ENCODE measurements at places on chromosomes 12 and 14.

- no peak for DNase-seq
These were observed 883 bp upstream of the TBC1D15 start for GRCh38 chr12:71838676-71839075.

DNA sequence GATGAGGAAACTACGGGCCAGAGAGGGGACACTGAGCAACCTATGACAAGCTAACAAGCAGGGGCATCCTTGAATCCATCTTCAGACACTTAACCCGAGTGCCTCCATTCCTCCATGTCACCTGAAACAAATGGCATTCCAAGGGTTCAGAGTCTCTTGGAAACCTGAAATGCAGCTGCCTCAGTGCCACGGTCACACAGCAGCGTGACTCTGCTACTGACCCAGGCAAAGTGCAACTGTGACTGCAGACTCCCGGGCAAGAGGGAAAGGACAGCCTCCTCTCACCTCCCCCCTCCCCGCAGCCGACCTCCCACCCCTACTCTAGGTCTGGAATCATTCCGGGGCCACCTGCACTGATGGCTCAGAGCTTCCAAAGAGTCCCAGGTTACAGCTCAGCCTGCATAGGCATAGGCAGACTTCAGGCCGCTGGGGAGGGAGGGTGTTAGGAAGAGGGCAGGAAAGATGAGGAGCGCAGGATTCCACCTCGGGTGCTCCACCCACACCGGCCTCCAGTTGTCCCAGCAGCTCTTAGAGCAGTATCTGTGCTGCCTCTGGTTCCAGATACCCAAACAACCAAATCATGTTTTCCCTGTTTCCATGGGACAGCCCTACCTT is 53.2 kb downstream of the KCNK10 start:
- DNase-seq, result no peak

- no peak for DNase-seq
These were observed 22.2 kb downstream of the P2RX7 start for GRCh38 chr12:121154793-121155375.

- DNase-seq, result no peak
These were observed 22.1 kb upstream of the AQP2 start for GRCh38 chr12:49928471-49928870.

- no peak for DNase-seq
These were observed 359.9 kb downstream of the ADGRD1 start for GRCh38 chr12:131313635-131314034.

DNA sequence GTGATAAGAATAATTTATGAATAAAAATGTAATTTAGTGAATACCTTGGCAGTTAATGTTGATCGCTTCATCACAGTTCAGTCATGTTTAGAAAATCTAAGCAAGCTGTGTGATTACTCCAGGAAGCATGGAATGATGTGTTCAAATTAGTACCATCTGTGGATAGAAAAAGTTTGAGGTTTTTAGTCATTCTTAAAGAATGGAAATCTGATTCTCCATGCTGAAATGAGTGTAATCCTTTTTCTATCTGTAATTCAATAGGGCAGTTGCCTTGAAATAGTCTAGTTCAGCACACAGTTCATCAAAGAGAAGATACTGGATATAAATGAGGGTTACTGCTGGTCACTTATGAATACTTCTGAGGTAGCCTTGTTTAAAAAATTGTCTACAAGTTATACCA is 127.2 kb upstream of the MYF6 start:
- DNase-seq, result peak; percentile 95

- DNase-seq, result peak; percentile 6
These were observed 280.9 kb upstream of the FLRT2 start for GRCh38 chr14:85248881-85249635.

DNA sequence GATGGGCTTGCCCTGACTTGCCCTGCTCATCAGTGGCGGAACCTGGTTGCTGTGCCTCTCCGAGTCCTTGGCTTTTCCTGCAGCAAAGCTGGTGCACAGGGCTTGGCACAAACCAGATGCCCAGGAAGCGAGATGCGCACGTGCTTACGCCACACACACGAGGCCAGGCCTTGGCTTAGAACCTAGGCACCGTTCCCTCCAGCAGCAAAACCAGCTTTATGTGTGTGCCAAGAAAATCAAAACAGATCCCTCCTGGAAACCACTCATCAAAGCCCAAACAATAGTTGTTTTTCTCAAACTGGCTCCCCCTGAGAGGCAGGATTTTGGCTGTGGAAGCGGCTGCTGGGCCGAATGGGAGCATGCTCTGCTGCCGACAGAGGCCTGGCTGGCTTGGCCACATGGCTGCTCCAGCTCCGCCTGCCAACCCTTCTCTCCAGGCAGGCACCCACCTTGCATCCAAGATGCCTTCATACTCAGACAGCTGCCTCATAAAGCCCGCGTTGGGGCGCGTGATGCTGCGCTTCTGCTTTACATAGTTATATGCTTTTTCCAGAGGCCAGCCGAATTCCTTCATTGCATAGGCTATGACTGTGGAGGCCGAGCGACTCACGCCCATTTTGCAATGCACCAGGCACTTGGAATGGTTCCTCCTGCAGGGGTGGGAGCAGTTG is 58.7 kb downstream of the SSH1 start:
- no peak for DNase-seq

DNA sequence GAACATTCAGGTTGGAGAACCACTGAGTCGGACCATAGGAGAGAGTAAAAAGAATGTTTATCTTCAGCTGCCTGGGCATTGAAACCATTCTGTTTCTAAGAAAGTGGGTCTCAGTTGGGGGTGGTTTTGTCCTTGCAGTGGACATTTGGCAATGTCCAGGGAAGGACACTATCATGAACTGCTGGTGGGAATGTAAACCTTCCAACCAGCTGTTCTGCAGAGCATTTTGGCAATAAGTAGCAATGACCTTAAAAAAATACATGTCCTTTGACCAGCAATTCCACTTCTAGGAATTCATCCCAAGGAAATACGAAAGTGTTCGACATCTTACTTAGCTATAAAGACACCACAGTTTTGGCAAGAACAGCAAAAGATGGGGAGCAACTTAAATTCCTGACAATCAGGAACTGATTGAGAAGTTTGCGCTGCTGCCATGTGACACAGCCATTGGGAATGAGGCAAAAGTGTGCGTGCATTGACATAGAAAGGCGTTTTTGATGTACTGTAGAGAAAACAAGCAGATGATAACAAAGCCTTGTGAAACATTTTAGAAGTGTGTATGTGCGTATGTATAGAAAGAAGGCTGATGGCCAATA is 82.9 kb upstream of the MAP1LC3B2 start:
- no peak for DNase-seq

- DNase-seq, result no peak
These were observed 381.3 kb downstream of the TMTC2 start for GRCh38 chr12:83067981-83068380.

DNA sequence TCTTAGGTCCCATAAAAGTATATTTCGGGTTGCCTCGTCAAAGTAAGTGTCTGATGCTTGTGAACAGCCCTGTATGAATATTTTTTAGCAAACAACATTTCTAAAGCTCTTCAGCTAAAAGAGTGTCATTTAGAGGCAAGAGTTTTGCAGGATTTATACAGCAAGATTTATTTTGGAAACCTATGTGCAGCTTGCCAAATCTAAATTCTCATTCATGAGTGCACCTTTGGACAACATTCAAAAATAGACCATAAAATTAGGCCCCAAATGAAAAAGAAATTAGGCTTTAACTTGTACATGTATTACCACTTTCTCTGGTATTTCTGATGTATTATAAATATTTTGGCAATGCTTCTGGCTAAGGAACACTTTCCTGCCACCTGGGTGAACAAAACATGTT is 224.4 kb upstream of the PDZRN4 start:
- no peak for DNase-seq

GRCh38 chr14:95681153-95681552 is 5.1 kb upstream of the TCL1B start:
- DNase-seq, result no peak

- no peak for DNase-seq
These were observed 97.2 kb upstream of the SFSWAP start for GRCh38 chr12:131613678-131614077.

- DNase-seq, result no peak
These were observed 657 bp downstream of the CBLN3 start for GRCh38 chr14:24428628-24429394.

DNA sequence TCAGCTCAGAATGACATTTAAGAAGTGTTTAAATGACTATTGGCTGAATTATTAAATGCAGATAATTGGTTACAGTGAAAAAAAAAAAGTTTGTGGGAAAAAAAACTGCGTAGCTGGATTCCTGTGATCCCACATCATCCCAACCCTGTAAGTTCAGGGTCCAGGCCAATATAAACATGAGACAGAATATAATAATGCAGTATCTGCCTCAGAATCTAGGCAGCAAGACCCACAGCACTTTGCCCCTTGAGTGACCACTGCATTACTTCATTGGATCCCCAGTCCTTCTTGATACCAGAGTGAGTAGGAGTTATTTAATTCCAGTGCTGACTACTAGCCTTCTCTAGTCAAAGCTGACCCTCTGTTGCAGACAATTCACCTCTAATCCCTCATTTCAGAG is 272.6 kb downstream of the CCER1 start:
- DNase-seq, result no peak

GRCh38 chr14:74019408-74020137 is 424 bp downstream of the BBOF1 start:
- DNase-seq, result peak; percentile 64

DNA sequence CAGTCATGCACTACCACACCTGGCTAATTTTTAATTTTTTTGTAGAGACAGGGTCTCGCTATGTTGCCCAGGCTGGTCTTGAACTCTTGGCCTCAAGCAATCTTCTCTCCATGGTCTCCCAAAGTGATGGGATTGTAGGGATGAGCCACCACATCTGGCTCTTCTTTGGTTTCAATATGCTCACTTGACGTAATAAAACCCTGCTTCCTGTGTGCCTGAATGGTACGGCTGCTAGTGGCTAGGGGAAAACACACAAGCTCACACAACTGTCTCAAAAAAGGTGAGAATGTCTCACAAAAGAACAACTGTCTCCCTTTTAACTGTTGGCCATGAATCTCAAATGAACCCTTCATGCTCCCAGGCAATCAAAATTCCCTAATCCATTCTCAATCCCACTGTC is 15.0 kb downstream of the C1S start:
- peak; percentile 8 for DNase-seq

Data from RPMI7951 (cell line).